ENCODE measurements at places on chromosomes 4 and X. TPM values are rescaled to one million over a fixed set of nuclear protein-coding genes. Genes with fewer than 3 reads are reported as not detected.

Gene CLCN4
- 15.1 TPM for total RNA-seq

Gene CSAG3
- not detected for total RNA-seq

Gene CPZ
- total RNA-seq: 7.0 TPM

Gene L1CAM
- 0.36 TPM for total RNA-seq

Gene FUNDC1
- total RNA-seq: 18.6 TPM

Gene SHROOM2
- not detected for total RNA-seq
